ENCODE measurements at places on chromosomes 12 and 14.

- DNase-seq, result no peak
Observed at GRCh38 chr14:51511265-51511664, 140.4 kb upstream of the FRMD6 start.

- no peak for DNase-seq
Observed at GRCh38 chr12:131466306-131466705, 244.6 kb upstream of the SFSWAP start.

- no peak for DNase-seq
Observed at GRCh38 chr12:94146166-94146936, 2.0 kb upstream of the PLXNC1 start.

GRCh38 chr12:27472604-27473003 lies 26.1 kb downstream of the SMCO2 start:
- DNase-seq, result no peak

- no peak for DNase-seq
Observed at GRCh38 chr12:93191956-93192355, 185.8 kb upstream of the NUDT4 start.

- peak; percentile 80 for DNase-seq
Observed at GRCh38 chr12:4269279-4269991, 4.1 kb upstream of the CCND2 start.

DNA sequence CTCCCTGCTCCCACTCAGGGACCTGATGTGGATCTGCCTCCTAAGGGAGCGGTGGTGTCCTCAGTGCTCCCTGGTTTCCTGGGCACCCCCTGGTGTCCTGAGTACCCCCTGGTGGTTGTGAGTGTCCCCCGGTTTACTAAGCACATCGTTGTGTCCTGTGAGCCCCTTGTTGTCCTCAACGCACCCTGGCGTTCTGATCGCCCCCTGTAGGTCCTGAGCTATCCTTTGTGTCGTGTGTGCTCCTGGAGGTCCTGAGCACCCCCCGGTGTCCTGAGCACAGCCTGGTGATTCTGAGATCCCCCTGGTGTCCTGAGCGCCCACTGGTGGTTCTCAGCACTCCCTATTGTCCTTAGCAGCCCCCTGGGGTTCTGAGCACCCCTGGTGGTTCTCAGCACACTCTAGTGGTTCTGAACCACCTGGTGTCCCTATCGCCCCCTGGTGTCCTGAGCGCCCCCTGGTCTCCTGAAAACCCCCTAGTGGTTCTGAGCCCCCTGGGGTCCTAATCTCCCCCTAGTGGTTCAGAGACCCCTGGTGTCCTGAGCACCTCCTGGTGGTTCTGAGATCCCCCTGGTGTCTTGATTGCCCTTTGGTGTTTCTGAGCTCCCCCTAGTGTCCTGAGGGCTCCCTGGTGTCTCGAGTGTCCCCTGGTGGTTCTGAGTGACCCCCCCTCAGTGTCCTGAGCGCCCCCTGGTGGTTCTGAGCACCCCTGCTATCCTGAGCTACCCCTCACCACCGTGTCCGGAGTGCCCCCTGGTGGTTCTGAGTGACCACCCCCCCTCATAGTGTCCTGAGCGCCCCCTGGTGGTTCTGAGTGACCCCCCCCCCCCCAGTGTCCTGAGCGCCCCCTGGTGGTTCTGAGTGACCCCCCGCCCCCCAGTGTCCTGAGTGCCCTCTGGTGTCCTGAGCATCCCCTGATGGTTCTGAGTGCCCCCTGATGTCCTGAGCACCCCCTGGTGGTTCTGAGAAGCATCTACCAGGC lies 615.1 kb downstream of the TMEM121 start:
- peak; percentile 3 for DNase-seq

GRCh38 chr12:49644620-49644994 lies 21.2 kb downstream of the PRPF40B start:
- DNase-seq, result peak; percentile 79

GRCh38 chr14:23539248-23540140 lies 12.1 kb downstream of the ZFHX2 start:
- peak; percentile 57 for DNase-seq

- peak; percentile 28 for DNase-seq
Observed at GRCh38 chr14:77151245-77151644, 9.7 kb upstream of the ZDHHC22 start.

DNA sequence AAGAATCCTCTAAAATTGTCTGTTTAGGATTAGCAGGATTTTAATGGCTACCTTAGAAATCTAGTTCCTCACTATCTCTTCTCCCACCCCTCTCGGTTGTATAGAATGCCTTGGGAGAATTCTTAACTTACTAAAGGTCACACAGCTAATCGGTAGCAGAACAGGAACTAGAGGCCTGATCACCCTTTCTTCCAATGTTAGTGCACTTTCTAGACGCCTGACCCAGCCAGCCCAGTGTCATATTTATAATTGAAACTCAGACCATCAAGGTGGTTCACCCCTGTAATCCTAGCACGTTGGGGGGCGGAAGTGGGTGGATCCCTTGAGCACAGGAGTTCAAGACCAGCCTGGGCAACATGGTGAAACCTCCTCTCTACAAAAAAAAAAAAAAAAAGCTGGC lies 1.7 kb downstream of the TIGAR start:
- no peak for DNase-seq

DNA sequence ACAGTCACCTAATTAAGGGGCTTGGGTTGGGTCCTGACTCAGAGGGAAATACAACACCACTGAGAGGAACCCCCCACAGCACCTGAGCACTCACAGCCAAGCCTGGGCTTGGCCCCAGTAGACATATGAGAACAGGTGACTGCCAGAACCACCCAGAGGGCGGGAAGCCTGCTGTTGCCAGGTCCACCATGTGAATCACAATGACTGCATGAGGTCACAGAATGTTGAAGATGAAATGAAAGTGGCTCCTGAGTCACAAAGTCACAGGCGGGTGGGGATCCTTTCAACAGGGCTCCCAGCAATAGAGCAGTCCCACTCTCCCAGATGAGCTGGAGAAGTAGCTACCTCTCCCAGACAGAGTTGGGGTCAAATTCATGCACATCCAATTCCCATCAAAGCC lies at the start of gene LRRC74A:
TSS of gene LRRC74A (plus strand) at position 287 of the 400 bp plus-strand sequence. CDS start 290 bp downstream, outside the sequence.
- DNase-seq, result no peak

DNA sequence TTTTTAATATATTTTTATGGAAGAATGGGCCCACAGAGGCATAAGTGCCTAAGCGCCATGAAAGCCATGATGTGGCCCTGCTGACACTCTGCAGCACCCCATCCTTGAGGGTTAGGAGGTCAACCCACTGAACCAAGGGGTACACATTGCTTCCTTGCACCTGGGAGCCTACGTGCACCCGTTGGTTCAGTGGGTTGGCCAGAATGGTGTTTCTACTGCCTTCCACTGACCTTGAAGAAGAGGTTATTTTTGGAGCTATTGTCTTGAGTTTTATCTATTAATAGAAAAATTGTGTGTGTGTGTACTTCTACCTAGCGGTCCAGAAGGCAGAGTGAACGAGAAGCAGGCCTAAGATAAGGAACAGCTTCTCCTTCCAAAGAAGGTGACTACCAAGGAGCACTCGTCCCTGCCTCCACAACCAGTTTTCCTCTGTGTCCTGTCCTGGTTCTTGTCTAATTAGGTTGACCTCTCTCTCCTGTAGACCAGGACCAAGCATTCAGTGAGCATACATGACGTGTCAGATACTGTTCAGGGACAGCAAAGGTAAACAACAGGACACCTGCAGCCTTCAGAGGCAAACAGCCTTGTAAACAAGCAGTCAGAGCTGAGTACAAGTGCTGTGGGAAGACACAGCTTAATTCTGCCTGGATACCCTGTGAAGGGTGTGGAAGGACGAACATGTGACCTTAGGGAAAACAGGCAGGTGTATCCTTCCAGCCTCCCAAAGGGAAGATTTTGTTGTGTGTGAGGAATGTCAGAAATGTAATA lies 30.4 kb upstream of the PLEK2 start:
- DNase-seq, result no peak

DNA sequence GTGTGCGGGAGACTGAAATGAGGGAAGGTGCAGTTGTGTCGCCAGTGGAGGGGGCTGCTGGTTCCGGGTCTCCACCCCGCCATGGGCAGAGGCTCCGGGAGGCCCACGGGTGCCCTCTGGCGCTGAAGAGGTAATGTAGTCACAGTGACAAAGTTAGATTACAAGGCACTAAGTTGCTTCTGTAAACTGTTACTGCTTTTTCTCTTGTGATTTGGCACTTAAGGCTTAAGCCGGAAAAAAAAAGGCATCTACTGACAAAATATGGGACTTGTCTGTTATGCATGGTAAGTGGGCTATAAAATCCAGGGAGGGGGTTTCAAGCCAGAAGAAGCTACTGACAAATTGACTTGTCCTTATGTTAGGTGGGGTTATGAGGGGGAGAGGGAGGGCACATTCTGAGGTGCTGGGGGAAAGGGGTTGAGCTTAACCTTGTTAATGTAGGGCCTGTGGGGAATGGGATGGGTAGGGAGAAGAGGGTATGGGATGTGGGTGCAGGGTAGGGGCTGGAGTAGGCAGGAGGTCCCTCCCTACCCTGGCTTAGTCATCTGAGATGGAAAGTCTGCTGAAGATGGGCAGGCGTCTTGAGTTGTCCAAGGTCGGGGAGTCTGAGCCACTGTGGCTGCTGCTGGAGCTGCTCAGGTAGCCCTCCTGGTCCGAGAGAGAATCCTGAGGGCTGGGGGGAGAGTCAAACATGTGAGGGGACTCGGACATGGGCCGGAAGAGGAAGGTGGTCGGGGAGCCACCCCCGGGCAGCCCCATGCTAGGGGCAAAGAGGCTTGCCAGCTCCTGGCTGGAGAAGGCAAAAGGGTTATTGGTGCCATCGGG lies 3.7 kb downstream of the ZFP36L1 start:
- DNase-seq, result peak; percentile 64

GRCh38 chr14:50113381-50114035 lies 2.9 kb downstream of the VCPKMT start:
- no peak for DNase-seq

GRCh38 chr12:120865098-120865497 lies 39.1 kb downstream of the SPPL3 start:
- no peak for DNase-seq

- no peak for DNase-seq
Observed at GRCh38 chr12:95733141-95733825, 57.3 kb downstream of the NTN4 start.

GRCh38 chr14:63243646-63244045 lies 39.4 kb downstream of the RHOJ start:
- no peak for DNase-seq

DNA sequence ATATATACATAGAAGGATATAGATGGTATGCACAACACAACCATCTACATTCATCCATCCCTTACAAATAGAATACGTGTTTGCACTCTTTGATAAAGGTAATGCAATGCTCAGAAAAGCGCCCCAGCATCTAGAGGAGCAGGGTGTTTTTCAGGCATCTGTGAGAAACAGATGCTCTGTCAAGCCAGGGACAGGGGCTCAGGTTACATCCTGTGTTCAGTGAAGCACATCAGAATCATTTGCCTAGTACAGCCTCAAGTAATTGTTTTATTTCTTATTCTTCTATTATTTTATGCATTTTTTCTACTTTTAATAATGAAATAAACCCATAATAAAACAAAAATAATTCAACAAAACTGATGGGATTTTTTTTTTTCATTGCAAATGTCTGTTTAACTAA lies 50.5 kb upstream of the HIF1A start:
- no peak for DNase-seq

DNA sequence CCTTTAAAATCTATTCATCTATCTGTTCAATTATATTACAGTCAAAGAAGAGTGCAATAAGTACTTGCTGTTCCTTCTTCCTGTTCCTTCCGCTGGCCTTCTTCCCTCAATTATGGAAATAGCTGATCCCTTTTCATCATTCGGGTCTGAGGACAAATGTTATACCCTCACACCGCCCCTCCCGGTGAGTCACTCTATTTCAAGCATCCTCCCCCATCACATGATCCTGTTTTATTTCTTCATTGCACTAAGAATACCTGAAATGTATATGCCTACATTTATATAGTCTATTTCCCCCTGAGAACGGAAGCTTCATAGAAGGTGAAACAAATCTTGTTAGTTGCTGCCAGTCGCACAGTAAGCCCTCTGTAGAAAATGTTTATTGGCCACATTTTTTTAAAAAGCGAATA lies 2.5 kb downstream of the SLC38A1 start:
- peak; percentile 67 for DNase-seq
